ENCODE measurements at places on chromosomes 5 and 9.

GRCh38 chr5:79847561-79847960 is 143.5 kb downstream of the MTX3 start:
- DNase-seq: no peak

- no peak for DNase-seq
These were observed 62.5 kb downstream of the PLCXD3 start for GRCh38 chr5:41447650-41448510.

DNA sequence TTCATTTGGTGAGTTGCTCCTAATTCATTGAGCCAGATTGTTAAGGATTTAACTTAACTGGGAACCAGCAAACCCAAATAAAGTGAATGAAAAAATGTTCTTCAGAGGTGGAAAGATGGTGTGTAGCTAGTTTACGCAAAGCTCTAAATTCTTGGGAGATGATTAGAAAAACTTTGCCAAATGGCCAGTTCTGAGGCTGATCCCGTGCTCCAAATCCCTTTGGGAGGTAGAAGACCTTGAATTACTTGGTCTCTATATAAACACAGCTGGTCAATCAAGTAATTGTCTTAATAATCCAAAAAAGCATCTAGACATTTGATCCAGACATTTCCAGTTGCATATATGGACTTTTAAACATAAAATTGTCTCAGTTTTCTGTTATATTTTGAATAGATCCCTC is 11.4 kb downstream of the ACTL7B start:
- no peak for DNase-seq

GRCh38 chr5:125583321-125584139 is 837.1 kb upstream of the ZNF608 start:
- DNase-seq: peak; percentile 78

DNA sequence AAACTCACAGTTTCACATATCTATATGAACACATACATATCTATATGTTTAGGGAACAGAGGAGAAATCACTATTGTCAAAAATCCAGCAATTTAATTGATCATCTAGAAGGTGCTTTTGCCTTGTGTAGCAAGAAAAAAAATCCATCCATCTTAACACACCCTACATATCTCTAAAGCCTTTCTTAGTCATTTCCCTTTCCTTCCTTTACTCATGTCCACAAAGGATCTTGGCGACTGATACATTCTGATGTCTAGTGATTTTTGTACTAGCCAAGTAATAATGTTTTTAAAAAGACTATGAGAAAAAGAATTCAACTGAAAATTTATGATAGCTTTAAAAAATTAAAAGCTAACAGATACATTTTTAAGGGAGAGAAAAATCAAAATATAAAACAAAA is 22.5 kb downstream of the ZDHHC21 start:
- DNase-seq: no peak

GRCh38 chr9:3751125-3751758 is 225.4 kb upstream of the RFX3 start:
- DNase-seq: no peak

GRCh38 chr5:71537687-71538086 is 49.5 kb upstream of the MCCC2 start:
- no peak for DNase-seq

DNA sequence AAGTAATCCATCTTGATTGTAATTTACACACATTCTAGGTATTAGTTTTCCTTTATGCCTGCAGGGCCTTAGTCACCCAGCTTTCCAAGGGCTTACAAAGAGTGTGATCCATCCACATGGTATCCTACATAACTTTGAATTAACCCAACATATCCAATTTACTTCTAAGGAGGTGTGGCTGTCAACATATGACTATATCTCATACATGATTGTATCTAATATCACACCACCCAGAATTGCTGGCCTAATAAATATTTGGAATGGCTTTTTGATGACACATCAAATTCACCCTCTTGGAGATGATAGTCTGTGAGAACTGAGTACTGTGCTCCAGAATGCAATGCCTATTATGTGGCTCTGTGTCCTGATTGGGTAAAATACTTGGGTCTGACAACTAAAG is 363.3 kb upstream of the GRIN3A start:
- no peak for DNase-seq

GRCh38 chr5:147046894-147047293 is 168.3 kb upstream of the PPP2R2B start:
- no peak for DNase-seq

DNA sequence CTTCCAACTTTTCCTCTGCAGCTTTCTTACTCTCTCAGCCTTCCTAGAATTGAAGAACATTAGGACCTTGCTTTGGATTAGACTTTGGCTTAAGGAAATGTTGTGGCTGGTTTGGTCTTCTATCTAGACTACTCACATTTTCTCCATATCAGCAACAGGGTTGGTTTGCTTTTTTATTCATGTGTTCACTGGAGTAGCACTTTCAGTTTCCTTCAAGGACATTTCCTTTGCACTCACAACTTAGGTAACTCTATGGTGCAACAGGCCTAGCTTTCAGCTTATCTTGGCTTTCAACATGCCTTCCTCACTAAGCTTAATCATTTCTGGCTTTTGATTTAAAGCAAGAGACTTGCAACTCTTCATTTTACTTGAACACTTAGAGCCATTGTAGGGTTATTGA is 153.1 kb downstream of the CCDC192 start:
- no peak for DNase-seq

GRCh38 chr5:76754668-76755078 is 38.7 kb downstream of the F2R start:
- DNase-seq: no peak

DNA sequence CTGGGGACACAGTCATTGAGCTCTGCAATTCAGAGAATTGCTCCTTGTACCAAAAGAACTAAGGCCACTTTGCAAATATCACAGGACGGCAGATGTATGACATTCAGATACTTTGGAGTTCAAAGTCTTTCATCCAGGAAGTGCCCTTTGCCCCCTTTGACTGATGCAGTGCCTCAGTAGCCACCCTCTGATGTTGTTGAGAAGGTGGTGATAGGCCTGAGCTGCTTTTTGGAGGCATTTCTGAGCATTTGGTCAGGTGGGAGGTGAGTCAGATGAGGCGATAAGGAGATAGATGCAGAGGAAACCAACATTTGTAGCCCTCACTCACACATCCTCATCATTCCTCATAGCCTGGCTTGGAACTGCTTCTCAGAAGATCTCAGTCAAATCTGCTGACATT is 63.4 kb downstream of the ANGPTL2 start:
- DNase-seq: no peak

DNA sequence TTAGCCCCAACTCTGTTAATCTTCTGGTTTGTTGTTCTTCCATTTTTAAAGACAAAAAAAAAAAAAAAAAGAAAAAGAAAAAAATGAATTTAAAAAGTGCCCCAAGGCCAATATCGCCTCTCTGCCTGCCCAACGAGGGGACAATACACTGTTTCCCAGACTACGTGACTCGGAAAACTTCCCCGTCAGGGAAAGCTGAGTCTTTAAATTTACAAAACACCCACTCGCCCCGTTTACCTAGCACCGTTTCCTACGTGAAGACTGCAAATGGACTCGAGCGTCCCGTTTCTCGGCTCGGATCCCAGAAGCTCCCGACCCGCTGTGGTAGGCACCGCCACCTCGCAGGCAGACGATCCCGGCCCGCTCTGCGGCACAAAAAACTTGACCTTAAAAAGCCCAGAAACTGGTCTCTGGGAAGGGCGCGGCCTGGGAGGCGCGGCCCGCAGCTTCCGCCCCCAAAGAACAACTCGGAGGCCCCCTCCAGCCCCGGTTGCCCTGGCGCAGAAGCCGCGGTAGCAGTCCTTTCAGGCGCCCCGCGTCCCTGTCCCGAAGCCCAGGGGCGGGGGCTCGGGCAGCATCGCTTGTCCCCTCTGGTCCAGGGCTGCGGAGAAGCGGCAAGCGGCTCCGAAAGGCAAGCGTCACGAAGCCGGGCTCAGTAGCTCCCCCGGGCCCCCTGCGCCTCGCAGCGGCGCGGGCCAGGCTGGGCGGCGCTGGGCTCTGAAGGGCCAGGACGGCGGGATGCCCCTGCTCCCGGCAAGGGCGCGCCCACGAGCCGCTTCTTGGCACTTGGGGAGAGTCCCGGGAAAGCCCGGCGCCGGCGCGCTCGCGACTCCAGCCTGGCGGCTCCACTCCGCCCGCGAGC is at the start of gene GCNT4:
Gene GCNT4, minus strand, starts transcription at position 367 of the 862 bp plus-strand sequence. CDS start 22,521 bp downstream, outside the sequence.
- no peak for DNase-seq

DNA sequence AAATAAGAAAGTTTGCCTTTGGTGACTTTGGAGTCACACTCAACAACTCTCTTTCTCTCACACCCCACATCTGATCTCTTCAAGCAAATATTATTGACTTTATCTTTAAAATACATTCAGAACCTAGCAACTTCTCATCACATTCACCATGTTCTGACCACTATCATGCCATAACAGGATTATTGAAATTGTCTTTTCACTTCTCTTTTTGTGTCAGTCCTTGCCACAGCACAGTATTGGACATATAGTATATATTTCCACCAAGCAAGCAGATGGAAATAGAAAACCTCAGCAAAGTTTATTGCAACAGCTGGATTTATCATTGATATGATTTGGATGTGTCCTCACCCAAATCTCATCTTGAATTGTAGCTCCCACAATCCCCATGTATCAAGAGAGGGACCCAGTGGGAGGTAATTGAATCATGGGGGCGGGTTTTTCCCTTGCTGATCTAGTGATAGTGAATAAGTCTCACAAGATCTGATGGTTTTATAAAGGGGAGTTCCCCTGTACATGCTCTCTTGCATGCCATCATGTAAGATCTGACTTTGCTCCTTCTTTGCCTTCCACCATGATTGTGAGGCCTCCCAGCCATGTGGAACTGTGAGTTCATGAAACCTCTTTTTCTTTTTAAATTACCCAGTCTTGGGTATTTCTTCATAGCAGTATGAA is 26.9 kb upstream of the ITGA1 start:
- no peak for DNase-seq

GRCh38 chr5:54656261-54656728 is 138.7 kb downstream of the SNX18 start:
- DNase-seq: no peak

DNA sequence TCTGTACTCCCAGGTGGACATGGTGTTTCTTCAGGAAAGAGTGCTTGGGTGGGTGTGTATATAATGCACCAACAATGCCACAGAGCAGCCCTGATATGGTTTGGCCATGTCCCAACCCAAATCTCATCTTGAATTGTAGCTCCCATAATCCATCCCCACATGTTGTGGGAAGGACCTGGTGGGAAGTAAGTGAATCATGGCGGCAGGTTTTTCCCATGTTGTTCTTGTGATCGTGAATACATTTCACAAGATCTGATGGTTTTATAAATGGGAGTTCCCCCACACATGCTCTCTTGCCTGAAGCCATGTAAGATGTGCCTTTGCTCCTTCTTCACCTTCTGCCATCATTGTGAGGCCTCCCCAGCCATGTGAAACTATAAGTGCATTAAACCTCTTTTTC is 158.5 kb downstream of the NR3C1 start:
- no peak for DNase-seq

GRCh38 chr5:168447808-168448207 is 38.5 kb upstream of the RARS1 start:
- DNase-seq: no peak

DNA sequence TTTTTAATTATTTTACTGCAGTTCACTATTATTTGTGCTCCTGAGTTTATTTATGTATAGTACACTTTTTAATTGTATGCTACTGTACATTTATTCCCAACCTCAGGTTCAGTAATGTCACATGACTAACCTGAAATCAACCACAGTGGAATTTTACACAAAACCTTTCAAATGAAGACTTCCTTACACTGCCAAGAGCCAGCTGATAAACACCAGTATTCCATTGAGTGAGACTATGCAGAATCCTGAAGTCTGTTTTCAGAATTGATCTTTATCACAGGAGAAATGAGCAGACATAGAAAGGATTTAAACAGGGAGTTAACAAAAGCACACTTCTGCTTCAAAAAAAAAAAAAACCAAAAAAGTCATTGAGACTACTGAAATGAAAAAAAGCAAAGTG is 219.5 kb downstream of the PRR16 start:
- no peak for DNase-seq

DNA sequence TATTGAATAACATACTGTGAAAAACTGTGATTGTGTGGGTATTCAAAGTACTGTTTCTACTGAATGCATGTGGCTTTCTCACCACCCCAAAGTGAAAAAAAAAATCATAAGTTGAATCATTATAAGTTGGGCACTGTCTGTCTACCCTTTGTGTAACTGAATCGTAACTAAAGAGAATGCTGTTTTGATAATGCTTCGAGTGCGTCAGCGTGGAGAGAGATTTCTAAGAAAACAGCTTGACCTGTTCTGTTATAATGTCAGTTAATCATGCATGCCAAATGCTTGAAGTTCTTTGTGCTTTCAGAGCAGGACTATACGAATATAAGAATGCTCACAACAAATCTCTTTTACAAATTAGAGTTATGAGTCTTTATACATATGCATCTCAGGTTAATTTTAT is 148.8 kb upstream of the SGCD start:
- no peak for DNase-seq

GRCh38 chr5:7852542-7852941 is 1.6 kb upstream of the CFAP90 start:
- DNase-seq: no peak

- no peak for DNase-seq
These were observed 1.2 kb upstream of the SLC1A3 start for GRCh38 chr5:36605241-36605640.

GRCh38 chr5:759781-760362 is 24.7 kb downstream of the ZDHHC11B start:
- DNase-seq: no peak

- DNase-seq: no peak
These were observed 17.7 kb downstream of the SLC28A3 start for GRCh38 chr9:84322828-84323227.

GRCh38 chr9:99113414-99114048 is 8.6 kb downstream of the TGFBR1 start:
- DNase-seq: no peak

- DNase-seq: no peak
These were observed 75.4 kb downstream of the MRPL36 start for GRCh38 chr5:1723957-1724821.

DNA sequence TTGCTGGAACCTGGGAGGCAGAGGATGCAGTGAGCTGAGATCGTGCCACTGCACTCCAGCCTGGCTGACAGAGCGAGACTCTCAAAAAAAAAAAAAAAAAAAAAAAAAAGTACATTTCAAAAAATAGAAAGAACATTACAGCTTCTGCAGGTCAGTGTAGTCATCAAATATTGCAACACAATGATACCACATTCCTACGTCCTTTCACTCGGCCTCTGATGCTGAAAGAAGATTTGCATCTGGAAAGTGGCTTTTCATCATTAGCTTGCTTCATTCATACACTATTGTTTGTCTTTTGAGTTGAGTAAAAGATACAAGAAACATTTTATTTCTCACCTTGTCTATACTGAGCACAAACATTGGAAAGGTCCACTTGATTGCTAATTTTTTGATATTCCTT is 59.6 kb upstream of the CPLANE1 start:
- DNase-seq: no peak

Data from NCI-H1694 (cell line).